Stimulated activated CD4-positive, alpha-beta T cell treated with anti-CD3 and anti-CD28 coated beads, Interleukin-12 subunit alpha, Interleukin-12 subunit beta, amount 100 ng/mL, for 4 hours (primary cell): ENCODE measurements at places on chromosomes 13 and 19.

- no peak for DNase-seq
These were observed 3.0 kb downstream of the WASF3 start for GRCh38 chr13:26560456-26560855.

- DNase-seq, result no peak
These were observed 48.9 kb upstream of the URAD start for GRCh38 chr13:28037399-28037798.

DNA sequence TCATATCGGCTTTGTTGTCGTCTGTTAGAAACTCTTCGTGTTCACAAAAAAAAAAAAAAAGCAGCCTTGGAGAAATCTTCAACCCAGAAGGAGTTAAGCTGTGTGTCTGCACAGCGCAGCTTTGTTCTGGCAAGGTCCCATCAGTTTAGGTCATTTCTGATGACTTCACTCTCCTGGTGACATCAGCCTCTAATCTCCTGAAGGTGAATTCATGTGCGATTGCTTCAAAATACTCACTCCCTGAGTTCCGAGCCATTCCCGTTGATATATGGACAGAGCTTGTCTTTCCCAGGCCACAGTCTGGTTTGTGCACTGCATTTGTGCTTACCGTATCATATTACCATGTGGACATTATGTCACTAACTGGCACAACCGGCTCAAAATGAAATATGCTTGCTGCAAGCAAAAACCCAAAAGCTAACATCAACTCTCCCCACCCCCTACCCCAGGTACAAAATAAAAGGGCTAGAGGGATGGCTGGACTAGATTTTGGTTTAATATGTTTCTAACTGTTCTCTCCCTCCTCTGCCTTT lies 342.4 kb downstream of the KCNRG start:
- DNase-seq, result no peak

DNA sequence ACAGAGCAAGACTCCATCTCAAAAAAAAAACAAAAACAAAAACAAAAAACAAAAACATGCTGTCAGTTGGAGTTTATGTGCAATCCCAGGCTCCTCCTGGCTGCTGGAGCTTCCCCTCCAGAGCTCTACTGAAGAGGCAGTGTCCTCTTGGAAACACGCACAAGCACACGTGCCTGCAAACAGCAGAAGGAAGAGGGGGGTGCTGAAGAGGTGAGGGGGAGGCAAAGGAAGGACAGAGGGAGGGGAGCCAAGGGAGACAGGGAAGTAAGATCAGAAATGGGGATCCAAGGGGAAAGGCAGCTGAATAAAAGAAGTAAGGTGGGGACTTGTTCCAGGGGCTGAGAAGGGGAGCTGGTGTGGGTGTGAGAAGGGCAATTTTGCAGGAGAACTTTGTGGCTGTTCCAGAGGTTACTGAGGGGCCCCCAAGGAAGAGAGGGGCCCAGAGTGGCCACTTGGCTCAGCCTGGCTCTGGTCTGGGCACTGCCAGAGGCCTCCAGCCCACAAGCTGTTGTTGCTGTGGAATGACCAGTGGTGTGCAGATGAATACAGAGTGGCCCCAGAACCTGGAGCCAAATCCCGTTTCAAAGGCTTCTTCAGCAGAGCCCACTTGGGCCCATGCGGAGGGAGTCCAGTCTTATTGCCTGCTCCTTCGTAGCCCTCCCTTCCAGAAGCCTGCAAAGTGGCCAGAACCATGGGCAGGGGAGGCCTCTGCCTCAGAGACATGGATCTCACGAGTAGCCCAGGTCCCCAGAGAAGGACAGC lies 34.4 kb downstream of the LYL1 start:
- DNase-seq, result no peak

GRCh38 chr13:31945202-31945961 lies 86.2 kb upstream of the FRY start:
- DNase-seq, result no peak

DNA sequence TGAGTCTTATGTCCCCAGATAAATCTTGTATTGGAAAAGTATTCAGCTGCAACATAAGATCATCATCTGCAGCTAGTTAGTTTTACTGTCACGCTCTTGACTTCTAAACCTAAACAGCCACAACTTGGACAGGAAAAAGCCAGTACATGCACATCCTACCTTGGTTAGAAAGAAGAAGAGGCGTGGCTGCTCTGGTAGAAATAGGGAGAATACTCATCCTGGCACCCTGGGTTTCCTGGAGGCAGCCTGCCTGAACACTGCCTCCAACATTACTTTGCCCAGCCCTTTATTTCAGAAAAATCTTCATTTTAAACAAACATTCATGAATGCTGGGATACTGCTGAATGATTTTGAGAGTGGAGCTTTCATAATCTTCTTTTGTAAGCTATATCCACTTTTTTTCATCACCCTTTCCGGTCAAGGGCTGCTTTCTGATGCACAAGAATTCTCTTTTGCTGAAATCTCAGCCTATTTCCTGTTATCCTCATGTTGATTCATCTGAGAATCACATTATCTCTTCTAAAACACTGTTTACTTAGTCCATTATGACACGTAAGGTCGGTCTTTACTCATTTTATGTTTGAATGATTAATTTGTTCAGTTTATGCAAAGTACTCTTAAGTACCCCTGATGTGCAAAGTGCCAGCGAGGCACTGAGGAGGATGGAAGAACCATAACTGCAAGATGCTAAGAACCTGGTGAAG lies 55.2 kb downstream of the STARD13 start:
- no peak for DNase-seq

- no peak for DNase-seq
These were observed 91.8 kb upstream of the CACNA1A start for GRCh38 chr19:13598098-13598497.

DNA sequence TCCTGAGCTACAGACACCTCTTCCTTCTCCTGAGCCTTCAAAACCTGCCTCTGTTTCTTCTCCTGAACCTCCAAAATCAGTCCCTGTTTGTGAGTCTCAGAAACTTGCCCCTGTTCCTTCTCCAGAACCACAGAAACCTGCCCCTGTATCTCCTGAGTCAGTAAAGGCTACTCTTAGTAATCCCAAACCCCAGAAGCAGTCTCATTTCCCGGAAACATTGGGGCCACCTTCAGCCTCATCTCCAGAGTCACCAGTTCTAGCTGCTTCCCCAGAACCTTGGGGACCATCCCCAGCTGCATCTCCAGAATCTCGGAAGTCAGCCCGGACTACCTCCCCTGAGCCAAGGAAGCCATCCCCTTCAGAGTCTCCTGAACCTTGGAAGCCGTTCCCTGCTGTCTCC lies 10.0 kb downstream of the CHAMP1 start:
- no peak for DNase-seq

- peak; percentile 86 for DNase-seq
These were observed 7.5 kb upstream of the ARHGEF18 start for GRCh38 chr19:7340959-7341837.

- DNase-seq, result no peak
These were observed 90.6 kb downstream of the PCDH9 start for GRCh38 chr13:67139551-67139950.

- no peak for DNase-seq
These were observed 137.8 kb upstream of the MCF2L start for GRCh38 chr13:112831196-112831595.

- DNase-seq, result no peak
These were observed 11.1 kb upstream of the CNMD start for GRCh38 chr13:52750713-52751112.

GRCh38 chr13:50724438-50724837 lies 119.1 kb downstream of the DLEU7 start:
- no peak for DNase-seq

GRCh38 chr13:19695829-19696228 lies 62.4 kb downstream of the MPHOSPH8 start:
- DNase-seq, result no peak

- DNase-seq, result peak; percentile 92
These were observed 22.8 kb downstream of the ZNF763 start for GRCh38 chr19:11987405-11988281.

DNA sequence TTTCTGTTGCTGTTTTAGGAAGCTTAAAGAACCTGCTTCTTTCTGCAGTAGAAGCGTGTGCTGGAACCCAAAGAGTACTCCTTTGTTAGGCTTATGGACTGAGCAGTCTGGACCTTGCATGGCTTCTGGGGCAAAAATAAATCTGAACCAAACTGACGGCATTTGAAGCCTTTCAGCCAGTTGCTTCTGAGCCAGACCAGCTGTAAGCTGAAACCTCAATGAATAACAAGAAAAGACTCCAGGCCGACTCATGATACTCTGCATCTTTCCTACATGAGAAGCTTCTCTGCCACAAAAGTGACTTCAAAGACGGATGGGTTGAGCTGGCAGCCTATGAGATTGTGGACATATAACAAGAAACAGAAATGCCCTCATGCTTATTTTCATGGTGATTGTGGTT lies 103.1 kb downstream of the TNFRSF19 start:
- no peak for DNase-seq

DNA sequence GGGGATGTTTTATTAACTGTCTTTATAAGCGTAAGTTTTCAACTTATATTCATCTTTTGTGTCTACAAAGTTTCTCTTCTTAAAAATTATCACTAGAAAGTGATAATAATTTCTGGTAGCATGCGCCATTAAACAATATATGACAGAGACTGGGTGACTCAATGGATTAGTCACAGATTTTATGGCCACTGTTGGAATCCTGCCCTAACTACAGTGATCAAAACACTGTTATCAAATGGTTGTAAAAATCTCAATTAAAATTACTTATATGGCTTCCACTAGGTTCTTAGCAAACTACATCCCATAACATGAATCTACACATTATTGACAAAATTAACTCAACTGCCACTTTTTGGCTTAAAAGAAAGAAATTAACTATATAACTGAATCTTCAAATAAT lies 350.0 kb downstream of the DACH1 start:
- no peak for DNase-seq

GRCh38 chr13:43267916-43268315 lies 244.5 kb downstream of the DNAJC15 start:
- no peak for DNase-seq

- no peak for DNase-seq
These were observed 152.6 kb upstream of the HTR2A start for GRCh38 chr13:47049276-47049989.

GRCh38 chr13:20387006-20387405 lies 138.7 kb downstream of the CRYL1 start:
- no peak for DNase-seq

DNA sequence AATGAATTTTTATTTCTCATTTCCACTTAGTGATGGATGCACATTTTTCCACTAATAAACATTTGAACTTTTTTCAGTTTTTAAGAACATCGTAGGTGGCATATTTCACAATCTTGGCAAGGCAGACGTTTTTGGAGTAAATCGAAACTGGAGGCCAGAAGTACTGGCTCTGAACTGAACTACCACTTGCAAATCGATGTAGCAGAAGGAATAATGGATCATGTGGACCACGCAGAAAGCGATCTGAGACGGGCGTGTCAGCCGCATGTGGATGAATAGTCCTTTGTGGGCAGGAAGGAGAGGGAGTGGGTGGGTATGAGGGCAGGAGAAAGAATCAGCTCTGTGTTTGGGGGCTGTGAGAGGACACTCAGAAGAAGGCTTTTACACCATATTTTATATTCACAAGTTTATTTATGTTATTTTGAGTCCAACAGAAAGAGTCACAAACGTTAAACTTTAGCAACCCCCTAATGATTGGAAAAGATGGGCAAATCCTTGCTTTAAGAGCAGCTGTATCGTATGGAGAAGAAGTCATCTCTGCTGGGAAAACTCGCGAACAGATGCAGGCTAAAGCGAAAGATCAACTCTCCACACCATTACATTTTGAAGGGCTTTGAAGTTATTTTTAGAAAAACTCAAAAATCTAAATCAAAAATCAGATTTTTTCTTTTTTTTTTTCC lies 90.5 kb downstream of the COL4A2 start:
- no peak for DNase-seq

- no peak for DNase-seq
These were observed 57.8 kb downstream of the ZC3H13 start for GRCh38 chr13:45994752-45995151.

DNA sequence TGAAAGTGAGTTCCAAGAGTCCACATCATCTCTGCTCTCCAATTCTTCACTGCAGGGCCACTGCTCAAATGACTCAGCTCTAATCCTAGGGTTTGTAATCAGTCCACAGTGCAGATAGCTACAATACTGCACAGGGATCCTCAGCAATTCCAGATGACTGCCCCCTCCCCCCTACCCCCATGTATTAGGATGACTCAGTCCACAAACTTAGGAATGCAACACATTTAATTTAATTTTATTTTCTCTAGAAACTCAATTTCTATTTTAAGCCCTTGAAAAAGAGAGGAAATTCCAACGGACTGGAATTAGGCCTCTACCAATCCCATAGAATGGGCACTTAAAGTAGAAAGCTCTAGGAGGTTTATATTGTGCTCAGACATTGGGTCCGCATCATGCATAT lies 173.8 kb upstream of the SOX21 start:
- no peak for DNase-seq

- DNase-seq, result no peak
These were observed 6.7 kb downstream of the PAN3 start for GRCh38 chr13:28145049-28145448.

DNA sequence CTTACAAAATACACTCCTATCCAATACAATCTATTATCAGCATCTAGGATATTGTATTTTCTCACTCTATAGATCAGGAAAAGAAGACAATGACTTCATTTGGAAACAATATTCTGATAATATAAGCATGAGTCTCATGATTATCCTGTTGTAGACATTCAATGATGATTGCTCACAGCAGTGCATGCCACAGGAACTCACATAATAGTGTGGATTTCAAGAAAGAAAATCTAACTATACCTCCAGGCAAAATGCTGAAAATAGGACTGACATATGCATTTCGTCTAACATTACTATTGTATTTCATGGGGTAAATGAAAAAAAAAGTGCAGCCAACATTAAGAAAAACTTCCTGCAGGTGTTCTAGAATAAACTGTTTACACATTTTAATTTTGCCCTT lies 122.6 kb downstream of the POSTN start:
- no peak for DNase-seq

- no peak for DNase-seq
These were observed 373.5 kb downstream of the KCTD12 start for GRCh38 chr13:76512721-76513145.

DNA sequence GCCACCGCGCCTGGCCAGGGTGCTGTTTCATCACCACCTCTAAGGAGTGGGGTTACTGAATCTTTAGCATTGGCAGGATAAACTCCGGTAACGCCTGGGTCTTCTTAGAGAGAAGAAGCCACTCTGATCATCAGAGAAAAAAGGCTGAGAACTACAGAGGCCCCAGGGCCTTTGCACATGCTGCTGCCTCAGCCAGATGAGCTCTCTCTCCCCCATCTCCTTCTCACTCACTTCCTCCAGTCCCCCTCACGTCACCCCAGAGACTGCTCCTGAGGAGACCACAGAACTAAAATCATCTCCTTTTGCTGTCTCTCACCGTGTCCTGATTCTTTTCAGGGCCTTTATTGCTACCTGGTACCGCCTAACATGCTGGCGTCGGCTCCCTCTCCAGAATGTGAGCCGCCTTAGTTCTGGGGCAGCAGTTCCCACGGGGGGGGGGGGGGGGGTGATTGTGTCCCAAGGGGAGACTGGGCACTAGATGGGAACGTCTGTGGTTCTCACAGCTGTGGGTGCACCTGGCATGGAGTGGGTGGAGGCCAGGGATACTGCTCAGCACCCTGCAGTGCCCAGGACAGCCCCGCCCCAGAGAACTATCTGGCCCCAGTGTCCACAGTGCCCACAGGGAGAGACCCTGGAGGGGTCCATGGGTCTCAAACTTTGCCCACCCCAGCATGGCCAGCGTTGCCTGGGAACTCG lies 5.1 kb upstream of the DIRAS1 start:
- no peak for DNase-seq
